IMR-90 (cell line): ENCODE measurements at places on chromosomes 1 and 21.

GRCh38 chr1:16718908-16719533 lies 21.3 kb upstream of the RNU1-4 start:
- DNase-seq, result no peak

DNA sequence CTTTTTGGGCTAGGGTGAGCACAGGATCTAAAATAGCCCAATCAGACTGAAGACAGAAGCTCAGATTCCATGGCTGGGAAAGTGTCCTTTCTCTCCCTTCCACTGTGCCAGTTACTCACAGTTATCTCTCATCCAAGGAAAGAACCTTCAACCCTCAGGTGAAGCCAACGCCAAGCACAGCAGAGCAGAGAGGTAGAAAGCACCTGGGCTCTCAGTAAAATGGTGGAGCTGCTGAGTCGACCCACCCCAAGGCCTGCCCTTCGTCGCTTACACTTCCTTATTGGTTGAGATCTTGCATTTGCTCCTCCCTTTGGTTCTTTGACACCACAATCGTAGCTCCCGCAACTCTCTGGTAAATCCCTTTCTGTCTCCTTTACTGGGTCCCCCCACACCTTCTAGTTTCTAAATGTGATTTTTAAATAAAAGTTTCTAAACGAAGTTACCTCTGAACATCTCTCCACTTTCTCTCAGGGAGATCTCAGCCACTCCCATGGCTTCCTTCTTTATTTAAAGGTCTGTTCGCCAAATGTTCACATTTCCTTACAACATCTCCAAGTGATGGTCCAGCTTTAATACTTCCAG lies 27.5 kb upstream of the SLC30A1 start:
- DNase-seq, result no peak

DNA sequence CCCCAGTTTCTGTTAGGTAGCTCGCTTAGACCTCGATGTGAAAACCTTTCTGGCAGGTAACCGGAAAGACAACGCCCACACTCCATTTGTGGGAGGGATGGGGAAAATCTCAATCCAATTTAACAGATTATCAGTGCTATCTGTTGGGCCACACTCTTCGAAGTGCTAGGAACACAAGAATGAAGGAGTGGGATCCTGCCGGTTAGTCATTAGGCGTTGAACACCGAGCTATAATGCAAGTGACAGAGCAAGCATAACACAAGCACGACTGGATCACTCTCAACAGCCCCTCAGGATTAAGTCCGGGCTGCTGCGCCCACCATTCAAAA lies 531 bp downstream of the SNIP1 start:
- DNase-seq, result no peak

GRCh38 chr1:30894508-30894973 lies 14.0 kb downstream of the SDC3 start:
- DNase-seq, result no peak

DNA sequence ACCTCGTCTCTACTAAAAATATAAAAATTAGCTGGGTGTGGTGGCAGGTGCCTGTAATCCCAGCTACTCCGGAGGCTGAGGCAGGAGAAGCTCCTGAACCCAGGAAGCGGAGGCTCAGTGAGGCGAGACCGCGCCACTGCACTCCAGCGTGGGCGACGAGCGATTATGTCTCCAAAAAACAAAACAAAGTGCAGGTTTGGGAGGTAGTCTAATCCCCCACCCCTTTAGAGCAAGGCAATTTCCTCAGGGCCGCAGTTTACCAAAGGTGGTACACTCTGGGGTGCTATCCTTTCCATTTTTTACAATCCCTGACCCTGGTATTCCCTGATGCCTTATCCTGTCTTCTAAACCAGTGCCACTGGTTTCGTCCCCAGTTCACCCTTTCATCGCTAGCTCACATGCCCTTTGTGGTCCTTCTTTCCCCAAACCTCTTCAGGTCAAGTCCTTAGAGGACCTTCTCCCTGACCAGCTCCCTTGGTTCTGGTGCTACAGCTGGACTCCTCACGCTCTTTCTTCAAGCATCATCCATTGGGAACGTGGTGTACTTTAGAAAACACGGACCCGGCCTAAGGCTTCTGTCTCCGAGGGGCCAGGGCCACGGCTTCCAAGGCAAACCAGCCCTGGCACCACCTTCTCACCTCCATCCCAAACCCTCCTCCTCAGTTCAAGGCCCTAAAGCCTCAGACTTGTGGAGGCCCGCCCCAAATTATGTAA lies 873 bp downstream of the IFT25 start:
- DNase-seq, result no peak

- peak; percentile 64 for DNase-seq
Observed at GRCh38 chr1:28359592-28360239, 9.8 kb upstream of the PHACTR4 start.

- DNase-seq, result no peak
Observed at GRCh38 chr1:114339379-114339778, 171.6 kb downstream of the TRIM33 start.
